Activated T-helper 1 cell treated with Interleukin-2 at 50 U/mL for 16 hours (primary cell): ENCODE measurements at places on chromosomes 2 and 18.
A peak's percentile ranks its signal among the peaks of the same experiment; 100 is the strongest.

- DNase-seq: no peak
These were observed 414.7 kb downstream of the LPIN1 start for GRCh38 chr2:12161085-12161484.

GRCh38 chr2:13676269-13676668 lies 956.2 kb upstream of the LRATD1 start:
- DNase-seq: no peak

DNA sequence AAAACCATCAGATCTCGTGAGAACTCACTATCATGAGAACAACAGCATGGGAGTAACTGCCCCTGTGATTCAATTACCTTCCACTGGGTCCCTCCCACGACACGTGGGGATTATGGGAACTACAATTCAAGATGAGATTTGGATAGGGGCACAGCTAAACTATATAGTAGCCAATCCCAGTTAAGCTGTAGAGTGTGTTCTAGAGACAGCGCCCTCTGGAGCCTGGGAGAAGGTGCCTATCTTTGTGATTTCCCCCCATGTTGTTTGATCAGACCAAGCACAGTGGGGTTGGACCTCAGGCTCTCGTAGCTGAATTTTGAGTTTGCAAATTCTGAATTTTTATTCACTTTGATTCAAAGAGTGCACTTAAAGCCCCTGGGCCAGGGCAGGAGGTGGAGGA lies 108.2 kb upstream of the TWIST2 start:
- DNase-seq: no peak

DNA sequence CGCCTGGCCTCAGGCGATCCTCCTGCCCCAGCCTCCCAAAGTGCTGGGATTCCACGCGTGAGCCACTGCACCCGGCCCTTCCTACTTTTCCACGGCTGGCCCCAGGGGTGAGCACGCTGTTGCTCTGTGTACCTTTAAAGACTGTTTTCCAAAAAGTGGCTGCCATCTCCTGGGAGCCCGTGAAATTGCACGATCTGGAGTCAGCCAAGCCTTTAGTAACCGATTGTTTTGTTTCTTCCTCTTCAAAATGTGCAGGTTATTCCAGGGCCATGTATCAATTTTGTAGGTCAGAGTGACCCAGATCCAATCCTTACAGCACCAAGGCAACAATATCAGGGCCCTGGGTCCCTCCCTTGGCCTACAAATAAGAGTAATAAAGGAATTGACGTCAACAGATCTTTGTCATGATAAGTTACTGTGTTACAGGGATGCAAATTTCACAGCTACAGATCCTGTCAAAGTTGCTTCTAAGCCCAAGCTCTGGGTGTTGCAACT lies 135.6 kb upstream of the ZNF236 start:
- no peak for DNase-seq

GRCh38 chr2:5868931-5869330 lies 176.7 kb downstream of the SOX11 start:
- DNase-seq: no peak

GRCh38 chr18:34590503-34590902 lies 119.6 kb upstream of the DTNA start:
- no peak for DNase-seq

- DNase-seq: no peak
These were observed 262.1 kb downstream of the GALNT13 start for GRCh38 chr2:154133823-154134222.

- peak; percentile 64 for DNase-seq
These were observed 2.4 kb upstream of the FOSL2 start for GRCh38 chr2:28390241-28390745.

- no peak for DNase-seq
These were observed 116.1 kb upstream of the OTX1 start for GRCh38 chr2:62934517-62934916.

- no peak for DNase-seq
These were observed 61.2 kb downstream of the KCNE4 start for GRCh38 chr2:223113161-223113560.

DNA sequence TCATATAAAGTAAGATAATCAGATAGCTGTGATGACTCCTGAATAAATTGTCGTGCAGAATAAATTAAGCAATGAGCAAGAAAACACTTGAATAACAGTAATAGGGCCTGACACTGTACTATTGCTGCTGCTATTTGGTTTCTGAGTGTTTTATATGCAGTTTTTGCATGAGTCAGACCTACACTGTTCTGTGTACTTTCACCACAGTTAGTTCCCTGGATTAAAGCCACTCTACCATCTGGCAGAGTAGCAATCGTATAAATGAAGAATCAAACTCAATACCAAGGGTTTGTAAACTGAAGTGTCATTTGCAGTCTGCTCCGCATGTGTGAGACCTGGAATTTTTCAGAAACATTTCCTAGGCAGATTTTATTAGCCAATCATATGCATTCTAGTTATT lies 398.6 kb upstream of the CDH7 start:
- no peak for DNase-seq

DNA sequence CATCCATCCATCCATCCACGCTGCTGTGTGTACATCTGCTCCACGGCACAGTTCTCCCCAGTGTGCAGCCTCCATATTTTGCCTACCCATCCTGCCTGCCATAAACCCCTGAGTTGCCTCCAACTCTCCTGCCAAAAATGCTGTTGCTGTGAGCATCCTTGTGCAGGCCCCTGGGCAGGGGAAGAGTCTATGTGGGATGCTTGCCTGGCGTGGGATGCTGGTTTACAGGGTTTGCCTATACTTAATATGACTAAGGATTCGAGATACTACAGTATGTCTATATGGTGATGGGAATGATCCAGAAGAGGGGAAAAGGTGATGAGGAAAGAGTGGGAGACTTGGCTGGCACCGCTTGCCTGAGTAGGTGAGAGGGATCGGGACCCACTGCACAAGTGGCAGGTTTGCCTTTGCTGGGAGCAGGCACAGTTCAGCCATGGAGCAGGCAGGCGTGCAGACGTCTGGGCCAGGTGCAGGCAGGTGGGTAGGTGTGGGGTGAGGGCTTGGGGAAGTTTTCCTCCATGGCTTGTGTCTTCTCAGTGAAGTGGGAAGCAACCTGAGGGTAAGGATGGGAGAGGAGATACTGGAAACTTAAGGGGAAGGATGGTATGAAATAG lies 30.2 kb upstream of the FAHD2A start:
- DNase-seq: no peak

DNA sequence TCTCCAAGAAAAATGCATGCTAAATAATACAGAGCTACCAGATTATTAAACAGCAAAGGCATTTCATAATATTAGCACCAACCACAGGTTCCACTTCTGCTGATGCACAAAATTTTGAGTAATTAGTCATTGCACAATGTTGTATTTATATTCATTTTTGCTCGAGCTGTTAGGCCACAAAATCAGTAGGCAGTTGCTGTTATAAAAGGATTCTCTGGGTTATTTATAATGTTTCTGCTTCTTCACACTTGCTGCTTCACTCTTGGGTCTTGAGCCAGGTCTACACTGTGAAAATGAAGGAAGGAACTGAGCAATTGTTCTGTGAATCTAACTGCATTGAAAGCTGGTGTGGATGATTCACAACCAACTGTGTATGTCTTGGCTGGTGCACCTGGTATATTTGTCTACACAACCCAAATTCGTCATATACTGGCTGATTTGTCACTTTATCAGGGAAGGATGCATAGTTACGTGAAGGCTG lies 38.3 kb downstream of the MRPL33 start:
- no peak for DNase-seq

DNA sequence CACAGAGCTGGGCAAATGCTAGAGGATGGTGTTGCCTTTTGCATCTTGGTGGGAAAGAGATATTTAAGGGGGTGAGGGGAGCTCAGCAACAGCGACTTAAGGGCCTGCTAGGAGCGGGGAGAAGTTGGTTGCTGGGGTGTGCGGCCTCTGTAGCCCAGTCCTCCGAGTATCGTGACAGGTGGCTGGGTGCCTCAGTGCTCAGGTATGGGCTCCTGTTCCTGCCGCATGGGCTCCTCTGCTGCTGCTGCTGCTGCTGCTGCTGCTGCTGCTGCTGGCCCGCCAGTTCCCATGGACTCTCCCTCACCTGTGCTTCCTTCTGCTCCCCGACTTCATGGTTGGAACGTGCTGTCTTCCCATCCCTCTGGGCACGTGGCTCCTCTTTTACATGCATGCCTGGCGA lies 22.0 kb downstream of the AGAP1 start:
- no peak for DNase-seq

DNA sequence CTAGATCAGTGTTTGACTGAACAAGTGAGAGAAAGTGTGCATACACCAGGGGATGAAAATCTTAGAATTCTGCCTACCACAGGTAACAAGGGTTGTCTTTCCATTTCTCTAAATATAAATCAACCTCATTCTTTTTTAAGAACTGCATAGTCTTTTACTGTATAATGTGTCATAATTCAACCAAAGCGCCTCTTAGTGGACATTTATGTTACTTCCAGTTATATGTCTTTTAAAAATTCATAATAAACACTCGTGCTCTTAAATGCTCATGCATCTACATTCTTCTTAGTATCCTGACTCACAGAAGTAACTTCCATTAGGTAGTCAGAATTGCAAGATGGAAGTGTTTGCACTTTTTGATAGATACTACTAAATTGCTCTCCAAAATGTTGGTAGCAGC lies 76.2 kb downstream of the CHRNA1 start:
- DNase-seq: no peak

GRCh38 chr18:55106906-55107305 lies 147.6 kb upstream of the CCDC68 start:
- DNase-seq: no peak

DNA sequence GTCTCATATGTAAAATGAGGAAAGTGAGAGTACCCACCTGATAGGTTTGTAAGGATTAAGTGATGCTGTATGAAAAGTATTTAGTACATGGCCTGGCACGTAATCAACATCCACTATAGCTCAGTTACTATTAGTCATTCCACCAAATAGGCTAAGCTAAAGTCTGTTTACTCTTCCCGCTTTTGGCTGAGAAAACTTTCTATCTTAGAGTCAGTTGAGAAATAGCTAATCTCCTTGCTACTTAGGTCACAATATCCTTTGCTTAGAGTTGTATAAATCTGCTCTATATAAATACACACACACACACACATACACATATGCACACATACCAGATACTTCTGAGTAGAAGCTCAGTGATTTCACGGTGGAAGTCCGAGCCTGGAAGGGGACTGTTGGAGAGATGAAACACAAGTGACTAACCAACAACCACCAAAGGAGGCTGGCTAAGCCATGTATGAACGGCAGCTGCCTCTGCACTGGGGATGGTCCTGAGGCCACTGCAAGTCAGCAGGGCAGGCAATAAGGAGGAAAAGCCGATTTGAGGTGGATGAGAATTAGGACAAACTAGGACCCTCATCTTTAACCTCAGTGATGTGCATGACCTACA lies 104.6 kb upstream of the EPHA4 start:
- no peak for DNase-seq

GRCh38 chr18:48997681-48997984 lies 46.9 kb upstream of the SMAD7 start:
- no peak for DNase-seq

GRCh38 chr2:45352506-45352905 lies 258.6 kb downstream of the SRBD1 start:
- no peak for DNase-seq

- DNase-seq: no peak
These were observed 102.0 kb downstream of the PLA2R1 start for GRCh38 chr2:159960414-159960813.

GRCh38 chr2:73494031-73494430 lies 108.4 kb downstream of the ALMS1 start:
- no peak for DNase-seq

DNA sequence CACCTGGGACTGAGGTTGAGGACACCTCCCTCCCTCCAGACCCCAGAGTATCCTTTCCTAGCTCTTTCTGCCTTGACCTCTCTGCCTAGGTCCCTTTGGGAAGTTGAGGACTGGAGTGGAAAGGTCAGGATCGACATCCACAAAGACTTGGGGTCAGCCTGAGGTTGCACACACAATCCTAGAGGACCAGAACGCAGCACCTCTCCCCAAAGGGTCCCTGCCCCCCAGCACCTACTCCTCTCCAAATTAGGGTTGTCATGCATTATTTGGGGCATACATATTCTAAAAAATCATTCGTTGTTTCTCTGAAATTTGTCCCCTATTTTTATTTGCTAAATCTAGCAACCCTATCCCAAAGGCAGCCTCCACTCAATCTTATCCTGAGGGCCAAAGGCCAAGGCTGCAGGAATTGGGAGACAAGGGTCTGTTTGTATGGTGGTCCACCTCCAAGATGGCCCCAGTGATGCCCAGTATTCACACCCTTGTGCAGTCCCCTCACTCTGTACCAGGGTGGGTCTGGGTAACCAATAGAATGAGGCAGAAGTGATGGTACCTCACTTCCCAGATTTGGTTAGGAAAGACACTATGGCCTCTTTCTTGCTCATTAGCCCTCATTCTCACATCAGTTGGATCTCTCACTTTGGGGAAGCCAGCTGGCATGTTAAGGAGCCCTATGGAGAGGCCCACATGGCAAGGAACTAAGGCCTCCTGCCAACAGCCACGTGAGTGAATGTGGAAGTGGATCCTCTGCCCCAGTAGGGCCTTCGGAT lies 3.5 kb upstream of the CHRNG start:
- DNase-seq: no peak

- no peak for DNase-seq
These were observed 56.9 kb downstream of the MAP3K20 start for GRCh38 chr2:173132531-173132930.

DNA sequence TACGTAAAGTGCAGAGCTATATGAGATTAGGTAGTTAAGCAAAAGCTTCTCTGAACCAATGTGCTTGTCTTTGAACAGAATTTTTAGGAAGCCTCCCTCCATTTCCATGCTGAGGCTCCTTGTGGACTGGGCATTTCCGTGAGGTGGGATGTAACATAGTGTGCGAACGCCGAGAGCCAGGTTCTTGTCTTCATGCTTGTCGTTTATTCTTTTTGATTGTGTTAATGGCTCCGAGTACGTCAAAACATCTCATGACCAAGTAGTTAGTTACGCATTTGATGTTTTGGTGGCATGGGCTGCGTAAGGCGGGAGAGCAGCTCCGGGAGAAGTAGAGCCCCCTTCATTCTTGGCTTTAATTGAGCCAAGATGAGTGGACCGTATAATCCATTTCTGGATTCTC lies 32.9 kb downstream of the DGKD start:
- no peak for DNase-seq

DNA sequence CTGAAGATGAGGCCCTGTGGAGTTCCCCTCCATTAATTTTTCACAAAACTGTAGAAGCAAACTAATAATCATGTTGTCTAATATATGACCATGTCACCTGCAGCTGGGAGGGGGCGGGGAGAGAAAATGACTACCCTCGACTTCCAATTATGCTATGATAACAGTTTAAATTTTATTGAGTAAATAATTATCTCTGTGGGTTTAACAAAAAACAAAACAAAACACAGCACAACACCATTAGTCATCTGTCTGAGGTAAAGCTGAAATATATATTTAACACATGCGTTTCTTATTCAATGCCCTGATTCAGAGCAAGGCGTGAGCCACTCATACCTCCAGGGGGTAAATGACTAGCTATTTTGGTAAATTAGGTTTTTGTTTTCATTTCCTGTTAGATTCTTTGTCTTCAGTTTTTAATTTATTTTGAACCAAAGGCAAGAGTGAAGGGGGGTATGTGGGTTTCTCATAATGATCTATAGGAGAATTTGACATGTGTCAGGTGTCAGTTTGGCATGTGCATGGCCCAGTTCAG lies 77.4 kb upstream of the ZCCHC2 start:
- no peak for DNase-seq
